BE2C (cell line): ENCODE measurements at places on chromosomes 11 and 22.

- no peak for DNase-seq
These were observed 918 bp upstream of the CAPN5 start for GRCh38 chr11:77065878-77066228.

DNA sequence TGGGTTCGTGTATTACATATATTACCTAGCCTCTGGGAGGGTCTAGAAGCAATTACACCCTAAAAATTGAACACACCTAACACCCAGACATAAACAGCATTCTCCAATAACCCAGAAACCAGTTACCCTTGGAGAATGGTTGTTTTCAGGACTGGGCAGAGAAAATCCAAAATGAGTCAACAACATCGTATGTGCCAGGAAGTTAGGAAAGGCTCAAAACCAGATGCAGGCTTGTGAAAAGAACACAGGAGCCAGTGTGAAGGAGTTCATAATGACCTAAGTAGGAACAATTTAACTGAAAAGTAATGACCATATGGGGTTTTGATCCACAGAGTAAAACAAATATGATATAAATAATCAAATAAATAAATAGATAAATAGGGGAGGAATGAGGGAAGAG lies 5.1 kb upstream of the CLPB start:
- DNase-seq, result no peak

GRCh38 chr22:23098230-23098705 lies 27.9 kb downstream of the GNAZ start:
- DNase-seq, result no peak

DNA sequence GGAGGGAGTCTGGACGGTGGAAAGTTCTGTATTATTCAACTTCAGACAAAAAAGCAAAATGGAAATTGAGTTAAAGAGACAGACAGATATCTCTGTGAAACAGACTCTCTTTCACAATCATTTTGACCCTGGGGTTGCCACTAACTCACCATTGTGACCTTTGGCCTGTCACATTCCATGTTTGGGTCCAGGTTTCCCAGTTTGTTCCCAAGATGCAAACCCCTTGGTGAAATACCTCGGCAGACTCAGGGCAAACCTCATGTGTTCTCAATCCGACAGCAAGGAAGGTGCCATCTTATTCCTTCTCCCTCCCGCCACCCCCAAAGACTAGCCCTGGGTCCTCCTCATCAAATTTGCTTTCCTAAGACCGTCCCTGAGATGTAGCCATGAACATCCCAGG lies 41.8 kb downstream of the GALNT18 start:
- DNase-seq, result no peak

GRCh38 chr11:2531277-2531986 lies 86.6 kb downstream of the KCNQ1 start:
- peak; percentile 64 for DNase-seq

GRCh38 chr11:100887659-100888058 lies 200.6 kb downstream of the ARHGAP42 start:
- no peak for DNase-seq

DNA sequence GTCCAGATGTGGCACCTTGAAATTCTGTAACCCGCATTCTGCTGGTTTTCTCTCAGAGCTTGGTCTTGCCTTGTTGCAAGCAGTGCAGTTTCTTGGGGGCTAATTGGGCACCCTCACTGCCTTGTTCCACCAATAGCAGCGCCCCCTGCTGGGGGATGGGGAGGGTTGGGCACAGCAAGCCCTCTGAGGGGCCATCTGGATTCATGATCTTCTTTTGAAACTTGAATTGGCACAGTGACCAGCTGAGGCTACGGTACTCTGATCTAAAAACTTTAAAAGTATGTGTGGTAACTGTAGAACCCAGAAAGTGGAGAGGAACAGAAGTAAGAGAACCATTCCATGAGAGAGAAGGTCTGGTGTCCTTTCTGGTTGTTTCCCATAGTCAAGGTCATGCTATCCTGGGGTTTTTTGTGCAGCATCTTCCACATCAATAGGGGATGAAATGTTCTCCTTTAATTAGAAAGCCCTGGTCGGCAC lies 64.2 kb downstream of the MED15 start:
- peak; percentile 73 for DNase-seq

DNA sequence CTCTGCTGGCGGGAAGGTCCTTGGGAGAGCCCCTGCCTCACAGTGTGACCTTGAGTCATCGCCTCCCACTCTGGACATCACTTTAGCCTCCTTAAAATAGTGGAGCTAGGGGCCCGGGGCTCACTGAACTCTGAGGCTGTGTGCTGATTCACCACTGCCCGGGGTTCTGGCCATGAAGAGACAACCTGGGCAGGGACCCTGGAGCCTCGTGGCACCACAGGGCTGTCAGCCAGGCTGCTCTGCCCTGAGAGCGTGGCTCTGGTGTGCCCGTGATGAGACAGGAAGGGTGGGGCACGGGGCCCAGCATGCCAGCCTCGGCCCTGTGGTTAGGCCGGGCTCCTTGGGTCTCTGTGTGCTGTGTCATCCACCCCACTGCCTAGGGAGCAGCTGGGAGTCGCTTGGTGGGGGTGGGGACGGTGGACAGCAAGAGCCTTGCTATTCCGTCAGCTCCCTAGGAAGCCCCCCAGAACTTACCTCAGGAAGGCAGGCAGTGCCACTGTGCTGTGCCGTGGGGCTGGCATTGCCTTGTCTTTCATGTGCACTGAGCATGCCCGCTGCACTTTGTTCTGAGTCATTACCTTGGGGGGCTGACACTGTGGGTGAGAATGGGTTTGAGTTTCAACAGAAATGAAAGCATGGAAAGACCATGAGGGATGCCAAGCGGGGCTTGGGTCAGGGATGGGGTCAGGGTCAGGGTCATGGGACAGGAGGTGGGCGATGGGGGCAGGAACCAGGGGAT lies 31.7 kb downstream of the TPCN2 start:
- DNase-seq, result no peak

DNA sequence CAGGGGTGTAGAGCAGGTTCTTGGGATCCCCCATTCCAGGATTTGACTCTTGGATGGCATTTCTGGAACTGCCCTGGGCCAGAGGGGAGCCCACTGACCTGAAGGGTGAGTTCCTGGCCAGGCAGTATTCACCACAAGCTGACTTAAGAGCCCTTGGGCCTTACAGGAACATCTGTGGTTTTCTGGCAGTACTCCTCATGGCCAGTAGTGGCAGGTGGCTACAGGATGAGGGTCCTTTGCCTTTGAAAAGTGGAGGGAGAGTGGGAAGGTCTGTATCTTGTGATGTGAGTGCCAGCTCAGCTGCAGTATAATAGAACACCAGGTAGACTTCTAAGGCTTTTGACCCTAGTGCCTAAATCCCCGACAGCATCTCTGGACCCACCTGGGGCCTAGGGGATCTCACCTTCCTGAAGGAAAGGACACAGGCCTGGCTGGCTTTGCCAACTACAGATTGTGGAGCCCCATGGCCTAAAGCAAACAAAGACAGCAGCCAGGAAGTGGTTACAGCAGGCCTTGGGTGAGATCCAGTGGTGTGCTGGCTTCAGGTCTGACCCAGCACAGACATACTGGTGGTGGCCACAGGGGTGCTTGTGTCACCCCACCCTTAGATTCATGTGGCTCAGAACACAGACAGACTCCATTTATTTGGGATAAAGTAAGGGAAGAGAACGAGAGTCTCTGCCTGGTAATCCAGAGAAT lies 9.0 kb downstream of the OR51S1 start:
- DNase-seq, result no peak
